D721Med (cell line): ENCODE measurements at places on chromosomes 5 and 9.

GRCh38 chr9:89295400-89295799 lies 15.6 kb upstream of the CKS2 start:
- no peak for DNase-seq

GRCh38 chr5:95919658-95920057 lies 42.0 kb downstream of the ELL2 start:
- no peak for DNase-seq

- no peak for DNase-seq
Measured at GRCh38 chr5:54272746-54273145, 37.6 kb downstream of the ARL15 start.

- no peak for DNase-seq
Measured at GRCh38 chr9:135053133-135053532, 34.3 kb upstream of the OLFM1 start.

DNA sequence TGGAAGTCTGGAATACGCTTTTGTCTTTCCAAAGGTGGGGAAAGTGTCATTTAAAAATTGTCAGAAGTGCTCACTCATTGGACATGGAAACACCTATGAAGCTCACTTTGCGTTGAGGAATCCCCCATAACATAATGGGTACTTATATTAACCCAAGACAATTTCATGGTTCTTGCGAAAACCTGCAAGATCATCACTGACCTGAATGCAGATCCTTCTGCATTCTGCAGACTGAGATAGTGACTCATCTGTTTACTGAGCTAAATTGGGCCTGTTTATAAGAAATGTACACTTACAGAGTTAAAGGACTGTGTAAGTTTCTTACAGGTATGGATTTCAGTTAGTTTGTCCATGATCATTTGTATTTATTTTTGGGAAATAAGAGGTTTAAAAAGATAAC lies 153.0 kb downstream of the HMHB1 start:
- DNase-seq = no peak

GRCh38 chr5:77709993-77710685 lies 66.0 kb downstream of the TBCA start:
- DNase-seq = no peak

GRCh38 chr9:91037511-91038482 lies 236.2 kb downstream of the SYK start:
- no peak for DNase-seq

DNA sequence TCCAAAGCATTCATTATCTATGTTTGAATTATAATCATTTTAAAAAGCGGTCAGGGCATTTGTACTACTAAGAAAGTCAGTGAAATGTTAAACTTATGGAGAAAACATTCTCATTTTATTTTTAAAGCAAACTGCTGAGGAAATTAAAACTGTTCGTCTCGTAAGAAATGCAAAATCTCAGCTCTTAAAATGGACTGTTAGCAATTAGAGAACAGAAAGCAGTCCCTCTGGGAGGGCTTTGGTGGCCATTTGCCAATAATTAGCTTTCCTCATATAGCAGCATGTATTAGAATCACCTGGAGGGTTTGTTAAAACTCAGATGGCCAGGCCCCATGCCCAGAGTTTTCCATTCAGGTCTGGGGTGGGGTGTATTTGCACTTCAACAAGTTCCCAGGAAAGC lies 120.7 kb upstream of the RASEF start:
- no peak for DNase-seq

- DNase-seq = no peak
Measured at GRCh38 chr5:158907856-158908255, 191.9 kb downstream of the EBF1 start.

DNA sequence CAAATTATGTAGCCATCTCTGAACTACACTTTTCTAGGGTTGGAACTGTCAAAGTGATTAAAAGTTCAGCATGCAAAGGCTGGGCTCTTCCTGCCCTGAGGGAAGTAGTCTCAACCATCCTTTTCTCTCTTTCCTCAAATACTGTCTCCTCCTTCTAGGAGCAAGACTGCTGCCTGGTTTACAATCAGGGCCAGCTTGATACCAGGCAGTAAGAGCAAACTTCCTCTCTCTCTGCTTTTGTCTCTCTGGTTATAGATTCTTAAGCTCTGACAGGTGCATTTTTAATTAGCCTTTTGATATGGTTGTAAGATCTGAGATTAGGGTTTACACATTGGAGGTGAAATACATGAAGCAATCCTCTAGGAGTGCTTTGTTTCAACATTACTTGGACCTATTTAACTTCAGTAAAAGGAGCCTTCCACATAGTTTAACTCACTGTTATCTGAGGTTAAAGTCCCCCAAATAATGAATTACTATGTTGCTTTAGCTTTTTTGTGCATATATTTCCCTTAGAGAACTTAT lies 436.1 kb downstream of the SPATA31D1 start:
- DNase-seq = no peak

DNA sequence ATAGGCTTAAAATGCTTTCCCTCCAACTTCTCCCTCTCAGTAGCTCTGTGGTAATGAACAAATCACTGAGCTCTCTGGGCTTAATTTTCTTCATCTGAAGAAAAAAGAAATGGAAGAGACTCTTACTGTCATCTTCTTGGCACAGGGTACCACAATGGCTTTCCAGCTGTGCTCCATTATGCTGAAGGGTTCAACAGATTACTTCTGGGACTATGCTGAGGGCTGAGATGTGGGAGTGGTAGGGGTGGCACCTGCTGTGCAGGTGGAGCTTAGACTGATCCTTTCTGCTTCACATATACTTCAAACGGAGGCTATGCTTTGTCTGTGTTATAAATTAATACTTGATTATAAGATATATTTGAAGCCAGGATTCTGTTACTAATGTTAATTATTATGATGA lies 840.2 kb upstream of the C9orf72 start:
- no peak for DNase-seq

DNA sequence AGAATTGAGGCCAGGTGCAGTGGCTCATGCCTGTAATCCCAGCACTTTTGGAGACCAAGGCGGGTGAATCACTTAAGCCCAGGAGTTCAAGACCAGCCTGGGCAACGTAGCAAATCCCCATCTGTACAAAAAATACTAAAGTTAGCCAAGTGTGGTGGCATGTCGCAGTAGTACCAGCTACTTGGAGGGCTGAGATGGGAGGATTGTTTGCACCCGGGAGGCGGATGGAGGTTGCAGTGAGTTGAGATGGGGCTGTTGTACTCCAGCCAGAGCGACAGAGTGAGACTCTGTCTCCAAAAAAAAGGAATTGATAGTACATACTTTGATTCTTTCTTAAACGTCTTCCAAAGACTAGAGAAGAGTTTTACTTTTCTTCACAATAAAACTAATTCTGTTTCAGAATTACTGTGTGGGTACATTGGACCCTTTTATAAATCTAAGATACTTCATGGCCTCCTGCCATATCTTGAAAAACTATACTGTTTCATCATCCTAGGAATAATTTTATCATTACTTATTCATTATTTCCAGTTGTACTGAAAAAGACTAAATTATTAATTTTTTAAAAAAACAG lies 132.0 kb upstream of the GRHPR start:
- no peak for DNase-seq

DNA sequence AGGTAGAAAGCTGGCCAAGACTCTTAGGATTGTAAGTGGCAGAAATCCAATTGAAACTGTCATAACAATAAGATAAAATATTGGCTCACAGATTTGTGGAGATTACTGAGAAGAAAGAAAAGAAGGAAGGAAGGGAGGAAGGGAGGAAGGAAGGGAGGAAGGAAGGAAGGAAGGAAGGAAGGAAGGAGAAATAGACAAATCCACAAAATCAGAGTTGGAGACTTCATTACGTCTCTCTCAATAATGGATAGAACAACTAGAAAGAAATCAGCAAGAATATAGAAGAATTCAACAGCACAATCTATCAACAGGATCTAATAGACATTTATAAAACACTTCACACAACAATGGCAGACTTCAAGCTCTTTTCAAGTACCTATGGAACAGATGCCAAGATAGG lies 17.9 kb upstream of the PAM start:
- no peak for DNase-seq

DNA sequence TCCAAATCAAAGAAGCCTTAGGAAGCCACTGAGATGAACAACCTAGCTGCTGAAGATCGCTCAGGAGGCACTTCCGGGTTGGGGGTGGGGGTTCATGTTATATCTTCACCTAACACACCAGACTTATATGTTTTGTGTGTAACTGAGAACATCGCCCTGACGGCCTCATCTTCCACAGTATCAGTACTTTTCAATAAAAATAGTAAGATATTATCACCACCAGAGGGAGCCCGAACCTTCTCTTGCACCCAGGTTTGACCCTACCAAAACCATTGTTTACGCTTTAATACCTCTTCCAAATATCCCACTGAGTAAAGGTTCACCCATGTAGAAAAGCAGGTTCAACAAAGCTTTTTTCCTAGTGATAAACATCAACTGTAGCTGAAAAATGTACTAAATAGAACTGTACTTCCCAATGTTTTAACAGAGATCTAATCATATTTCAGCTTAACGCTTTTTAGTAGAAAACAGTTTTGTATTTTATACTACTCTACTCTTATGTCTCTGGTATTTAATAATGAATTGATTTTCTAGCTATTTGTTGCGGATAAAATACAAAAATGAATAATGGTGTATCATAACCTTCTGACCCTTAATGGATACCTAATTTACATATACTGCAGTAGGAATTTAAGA lies 244.0 kb downstream of the EPB41L4A start:
- no peak for DNase-seq

DNA sequence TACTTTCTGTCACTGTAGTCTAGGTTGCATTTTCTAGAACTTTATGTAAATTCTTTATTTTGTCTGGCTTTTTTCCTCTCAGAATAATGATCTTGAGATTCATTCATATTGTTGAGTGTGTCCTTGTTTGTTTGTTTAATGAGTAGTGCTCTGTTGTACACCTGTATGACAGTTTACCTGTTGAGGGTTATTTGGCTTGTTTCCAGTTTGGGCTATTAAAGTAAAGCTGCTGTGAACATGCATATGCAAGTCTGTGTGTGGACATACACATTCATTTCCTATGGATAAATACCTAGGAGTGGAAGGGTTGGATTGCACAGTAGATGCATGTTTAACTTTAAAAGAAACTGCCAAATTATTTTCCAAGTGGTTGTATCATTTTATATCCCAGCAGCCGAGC lies 30.4 kb downstream of the MVB12B start:
- DNase-seq = no peak

GRCh38 chr5:172715931-172716682 lies 54.9 kb downstream of the DUSP1 start:
- no peak for DNase-seq

DNA sequence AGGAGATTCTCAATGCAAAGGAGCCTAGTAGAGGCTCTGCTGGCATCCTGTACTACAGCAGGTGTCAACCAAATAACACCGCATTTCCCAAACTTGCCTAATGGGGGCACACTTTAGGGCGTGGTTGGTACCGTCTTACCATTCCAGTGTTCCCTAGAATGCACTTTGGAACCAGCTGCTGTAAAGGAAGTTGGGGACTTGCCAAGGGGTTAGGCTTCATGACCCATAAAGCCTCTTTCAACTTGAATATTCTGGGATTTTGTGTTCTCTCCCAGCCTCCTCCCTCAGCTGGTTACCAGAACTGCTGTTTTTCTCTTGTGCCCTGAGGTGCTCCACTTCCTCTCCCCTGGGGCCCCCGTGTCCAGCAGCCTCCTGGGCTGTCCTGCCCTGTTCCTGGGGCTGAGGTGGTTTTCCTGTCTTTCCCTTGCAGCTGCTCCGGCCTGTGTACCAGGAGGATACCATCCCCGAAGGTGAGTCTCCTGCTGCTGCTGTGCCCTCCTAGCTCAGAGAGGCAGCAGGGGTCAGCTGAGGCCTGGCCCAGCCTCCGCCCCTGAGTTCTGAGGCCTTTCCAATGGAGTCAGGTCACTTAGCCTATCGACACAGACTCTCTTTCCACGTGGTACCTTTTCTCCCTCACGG lies 44.7 kb downstream of the RGS3 start:
- no peak for DNase-seq

GRCh38 chr9:116907989-116908388 lies 220.9 kb downstream of the TRIM32 start:
- no peak for DNase-seq

- DNase-seq = no peak
Measured at GRCh38 chr5:77546-77945, 14.4 kb upstream of the PLEKHG4B start.

DNA sequence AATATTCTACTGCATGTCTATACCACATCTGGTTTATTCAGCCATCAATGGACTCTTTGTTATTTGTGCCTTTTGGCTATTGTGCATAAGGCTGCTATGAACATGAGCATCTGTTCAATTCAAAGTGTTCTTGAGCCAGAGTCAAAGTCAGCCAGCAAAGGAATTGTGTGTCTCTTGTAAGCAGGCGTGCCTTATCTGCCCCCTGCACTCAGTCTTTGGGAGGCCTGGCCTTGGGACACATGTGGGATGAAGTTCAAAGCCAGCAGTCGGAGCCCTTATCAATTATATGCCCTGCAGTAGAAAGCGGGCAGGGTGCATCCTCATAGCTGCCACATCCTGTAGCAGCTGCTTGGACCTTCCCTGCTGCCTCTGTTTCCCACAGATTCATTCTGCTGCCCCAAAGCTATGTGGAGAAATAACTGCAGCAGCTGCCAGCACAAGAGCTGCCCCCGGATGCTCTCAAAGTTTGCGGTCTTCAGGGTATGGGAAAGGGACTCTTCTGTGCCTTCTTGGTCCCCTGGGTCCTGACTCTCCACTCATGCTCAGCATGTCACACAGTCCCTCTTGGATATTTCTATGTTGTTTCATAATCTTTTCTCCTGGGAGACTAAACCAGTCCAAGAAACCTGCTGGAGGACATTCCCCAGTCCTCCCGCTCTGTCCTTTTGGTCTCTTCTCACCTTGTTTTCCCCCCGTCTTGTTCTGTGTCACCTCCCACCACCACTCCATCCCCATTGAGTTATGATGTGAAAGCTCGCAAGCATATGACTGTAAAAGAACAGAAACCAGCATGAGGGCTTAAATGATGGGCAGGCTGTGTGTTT lies 35.9 kb downstream of the STOM start:
- DNase-seq = no peak

GRCh38 chr5:146475906-146476305 lies 28.8 kb downstream of the TCERG1 start:
- no peak for DNase-seq

DNA sequence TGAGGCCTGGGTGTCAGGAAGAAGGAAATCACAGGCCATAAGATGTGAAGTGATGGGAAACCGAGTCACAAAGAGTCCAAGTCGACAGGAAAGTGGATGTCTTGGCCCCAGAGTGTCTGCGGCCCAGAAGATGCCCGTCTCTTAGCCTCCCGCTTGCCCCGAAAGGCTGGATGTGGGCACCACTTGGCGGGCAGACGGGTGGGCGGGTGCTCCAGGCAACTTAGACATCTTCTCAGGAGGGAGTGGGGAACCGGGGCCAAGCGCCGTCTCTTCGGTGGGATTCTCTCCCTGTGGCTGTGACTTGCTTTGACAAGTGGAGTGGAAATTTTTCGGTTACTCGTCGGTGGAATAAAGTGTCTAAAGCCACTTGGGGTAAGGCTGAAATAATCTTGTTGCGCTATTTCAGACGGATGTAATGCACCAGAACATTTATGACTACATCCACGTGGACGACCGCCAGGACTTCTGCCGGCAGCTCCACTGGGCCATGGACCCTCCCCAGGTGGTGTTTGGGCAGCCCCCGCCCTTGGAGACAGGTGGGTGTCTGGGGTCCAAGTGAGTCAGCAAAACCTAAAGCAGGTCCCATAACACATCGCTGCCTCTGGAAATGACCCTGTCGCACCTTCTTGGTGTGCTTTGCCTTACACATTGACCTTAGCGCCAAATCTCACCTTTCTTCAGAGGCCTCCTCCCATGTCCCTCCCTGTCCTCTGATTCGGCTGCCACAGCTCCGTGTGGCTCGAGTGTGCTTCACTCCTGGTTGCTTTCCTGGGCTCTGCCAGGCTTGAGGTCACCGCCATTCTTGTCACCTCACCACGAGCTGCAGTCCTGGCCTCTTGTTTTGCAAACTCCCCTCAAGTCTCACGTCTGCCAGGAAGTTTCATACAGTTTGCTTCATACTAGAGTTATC lies 20.4 kb upstream of the EXOC3 start:
- DNase-seq = no peak

- DNase-seq = no peak
Measured at GRCh38 chr5:35859101-35859661, 2.5 kb downstream of the IL7R start.
